Fibroblast of skin of left quadriceps (primary cell): ENCODE measurements at places on chromosomes 5 and 9.

GRCh38 chr9:127104581-127105311, 17.7 kb downstream of the ANGPTL2 start:
- no peak for DNase-seq

DNA sequence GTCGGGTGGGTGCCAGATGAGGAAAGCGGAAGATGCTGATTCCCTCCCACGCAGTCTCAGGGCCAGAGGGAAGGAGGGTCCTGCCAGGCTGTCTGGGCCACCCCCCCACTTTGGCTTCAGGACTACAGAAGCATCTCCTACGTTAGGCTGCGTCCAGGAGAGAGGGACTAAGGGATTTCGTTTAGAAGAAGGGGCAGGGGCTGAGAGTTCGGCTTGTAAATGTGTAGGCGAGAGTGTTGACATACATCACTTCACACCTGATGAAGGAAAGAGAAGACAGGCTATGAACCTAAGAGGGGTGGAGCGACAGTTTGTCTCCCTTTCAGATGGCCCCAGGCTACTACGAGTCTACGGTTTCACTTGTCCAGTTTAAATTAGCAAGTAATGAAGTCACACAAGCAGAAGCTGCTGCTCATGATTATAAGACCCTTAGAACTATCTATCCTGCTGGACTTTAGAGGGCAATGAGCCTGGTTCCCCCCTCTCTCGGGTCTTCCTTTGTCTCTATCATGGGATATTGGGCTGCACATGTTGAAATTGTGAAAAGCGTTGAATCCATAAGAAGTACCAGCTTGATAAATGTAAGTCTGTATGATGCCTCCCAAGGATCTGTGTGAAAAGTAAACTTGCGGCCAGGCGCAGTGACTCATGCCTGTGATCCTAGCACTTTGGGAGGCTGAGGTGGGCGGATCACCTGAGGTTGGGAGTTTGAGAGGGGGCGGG, 193.0 kb downstream of the AOPEP start:
- no peak for DNase-seq

- no peak for DNase-seq
Measured at GRCh38 chr9:137461663-137462395, 2.7 kb upstream of the NSMF start.

DNA sequence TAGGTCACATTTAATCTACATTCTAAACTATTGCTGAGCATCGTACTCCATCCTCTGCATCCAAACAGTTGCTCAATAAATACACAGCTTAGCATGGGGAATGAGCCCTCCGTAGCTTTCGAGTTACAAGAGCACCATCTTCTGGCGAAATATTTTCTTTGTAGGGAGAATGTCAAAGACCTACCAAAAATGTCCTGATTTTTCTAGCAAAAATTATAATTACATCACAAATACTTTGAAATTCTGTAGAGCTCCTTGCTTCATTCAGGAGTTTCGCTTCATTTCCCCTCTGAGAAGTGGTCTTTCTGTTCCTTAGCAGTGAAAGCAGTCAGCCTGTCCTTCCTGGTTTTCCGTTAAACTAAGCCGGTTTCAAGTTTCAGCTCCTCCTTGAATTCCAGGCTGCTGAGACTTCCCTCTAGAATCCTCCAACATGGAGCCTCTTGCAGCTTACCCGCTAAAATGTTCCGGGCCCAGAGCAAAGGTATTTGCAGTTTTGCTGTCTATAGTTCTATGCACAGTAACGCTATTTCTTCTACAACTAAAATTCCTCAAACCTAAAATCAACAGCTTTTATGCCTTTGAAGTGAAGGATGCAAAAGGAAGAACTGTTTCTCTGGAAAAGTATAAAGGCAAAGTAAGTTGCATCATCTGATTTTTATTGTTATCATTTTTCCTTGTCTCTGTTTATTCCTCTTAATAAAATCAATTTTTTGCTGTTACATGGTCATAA, at the start of gene GPX8:
Gene GPX8, plus strand, starts transcription at position 409 of the 730 bp plus-strand sequence. Its CDS starts 22 bp downstream, at position 431.
- DNase-seq: peak; percentile 80

- DNase-seq: peak; percentile 38
Measured at GRCh38 chr5:76521240-76521758, 101.9 kb downstream of the F2RL2 start.

DNA sequence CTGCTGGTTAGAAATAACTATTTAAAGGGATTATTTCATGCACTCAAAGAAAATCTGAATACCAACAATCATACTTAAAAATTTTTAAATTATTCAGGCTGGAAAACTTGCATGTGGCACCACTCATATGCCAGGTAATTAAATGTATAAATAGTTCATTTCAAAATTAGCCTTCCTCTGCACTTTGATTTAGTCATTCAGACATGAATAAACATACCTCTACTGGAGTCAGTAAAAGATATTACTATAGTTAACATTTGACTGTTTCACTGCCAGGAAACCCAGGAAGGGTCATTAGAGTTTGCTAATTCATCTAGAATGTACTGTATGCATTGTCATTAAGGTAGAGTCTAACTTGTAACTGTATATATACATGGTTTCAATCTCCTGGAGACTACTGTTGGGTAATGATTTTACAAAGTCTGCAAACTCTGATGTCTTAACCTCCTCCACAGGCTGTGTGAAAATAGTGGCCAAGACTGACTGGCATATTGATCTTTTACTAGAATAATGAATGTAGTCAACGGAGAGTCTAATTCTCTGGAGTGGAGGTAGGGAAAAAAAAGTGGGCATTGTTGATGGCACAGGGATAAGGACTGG, 43.7 kb downstream of the TEX10 start:
- DNase-seq: no peak

DNA sequence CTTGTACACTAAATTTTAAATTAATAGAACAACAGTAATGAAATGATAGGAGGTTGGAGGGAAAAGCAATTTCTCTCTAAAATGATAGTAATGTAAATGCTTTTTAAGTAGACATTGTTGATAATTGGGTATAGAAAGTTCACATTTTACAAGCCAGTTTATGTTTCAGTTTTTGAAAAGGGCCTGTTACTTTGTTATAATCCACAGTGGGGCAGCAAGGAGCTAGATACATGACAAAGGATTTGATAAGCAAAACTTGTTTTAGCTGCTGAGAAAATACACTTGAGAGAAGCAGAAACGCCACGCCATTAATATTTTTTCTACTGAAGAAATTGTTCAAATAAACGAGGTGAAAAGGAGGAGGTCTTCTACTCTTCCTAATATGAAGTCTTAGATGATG, 30.2 kb downstream of the SREK1 start:
- DNase-seq: no peak

DNA sequence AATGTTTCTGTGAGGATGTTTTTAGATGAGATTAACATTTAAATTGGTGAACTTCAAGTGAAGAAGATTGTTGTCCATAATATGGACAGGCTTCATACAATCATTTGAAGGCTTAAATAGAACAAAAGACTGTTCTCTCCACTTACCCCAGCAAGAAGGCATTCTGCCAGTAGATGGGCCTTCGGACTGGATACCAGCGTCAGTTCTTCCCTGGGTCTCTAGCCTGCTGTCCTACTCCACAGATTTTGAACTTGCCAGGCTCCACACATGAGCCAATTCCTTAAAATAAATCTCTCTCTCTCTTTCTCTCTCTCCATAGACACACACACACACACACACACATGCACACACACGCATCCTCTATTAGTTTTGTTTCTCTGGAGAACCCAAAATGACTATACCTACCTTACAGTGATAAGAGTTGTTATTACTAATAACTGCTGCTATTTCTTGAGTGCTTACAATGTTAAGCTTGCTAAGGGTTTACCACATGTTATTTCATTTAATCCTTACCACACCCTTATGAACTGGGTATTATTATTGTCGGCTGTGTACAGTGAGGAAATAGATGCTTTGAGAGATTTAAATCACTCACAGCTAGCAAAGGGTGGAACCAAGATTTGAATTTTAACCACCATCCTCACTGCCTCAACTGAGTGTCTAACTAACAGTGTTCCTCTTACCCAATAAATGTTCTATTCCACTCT, 19.8 kb upstream of the IQGAP2 start:
- no peak for DNase-seq

DNA sequence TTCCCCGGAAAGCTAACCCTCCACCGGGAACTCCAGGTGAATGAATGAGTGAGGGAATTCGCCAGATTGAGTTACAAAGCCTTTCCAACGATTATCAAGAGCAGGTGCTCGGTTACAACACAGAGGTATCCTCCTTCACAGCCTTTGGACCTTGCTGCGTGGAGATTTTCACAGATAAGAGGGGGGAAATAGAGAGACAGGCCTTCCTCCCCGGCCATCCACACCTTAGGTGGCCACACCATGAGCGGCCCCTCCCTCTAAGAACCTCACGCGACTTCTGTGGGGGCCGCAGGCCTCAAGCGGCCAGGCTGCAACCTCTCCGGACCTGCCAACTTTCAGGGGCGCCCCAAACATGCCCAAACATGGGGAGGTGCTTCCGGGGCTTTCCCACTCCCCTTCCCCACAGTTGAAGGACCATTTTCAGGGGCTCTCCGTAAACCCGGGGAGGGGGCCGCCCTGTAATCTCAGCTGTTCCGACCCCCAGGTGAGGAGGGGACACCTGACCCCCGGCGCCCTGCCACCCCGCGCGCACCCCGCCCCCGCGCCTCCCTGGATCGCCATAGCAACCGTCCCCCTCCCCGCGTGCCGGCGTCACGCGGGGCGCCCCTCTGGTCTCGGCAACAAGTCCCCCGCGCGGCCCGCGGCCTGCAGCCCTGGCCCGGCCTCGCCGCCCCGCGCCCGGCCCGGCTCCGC, 603 bp downstream of the DENND1A start:
- DNase-seq: no peak

GRCh38 chr9:91820126-91820750, 129.8 kb downstream of the ROR2 start:
- no peak for DNase-seq

DNA sequence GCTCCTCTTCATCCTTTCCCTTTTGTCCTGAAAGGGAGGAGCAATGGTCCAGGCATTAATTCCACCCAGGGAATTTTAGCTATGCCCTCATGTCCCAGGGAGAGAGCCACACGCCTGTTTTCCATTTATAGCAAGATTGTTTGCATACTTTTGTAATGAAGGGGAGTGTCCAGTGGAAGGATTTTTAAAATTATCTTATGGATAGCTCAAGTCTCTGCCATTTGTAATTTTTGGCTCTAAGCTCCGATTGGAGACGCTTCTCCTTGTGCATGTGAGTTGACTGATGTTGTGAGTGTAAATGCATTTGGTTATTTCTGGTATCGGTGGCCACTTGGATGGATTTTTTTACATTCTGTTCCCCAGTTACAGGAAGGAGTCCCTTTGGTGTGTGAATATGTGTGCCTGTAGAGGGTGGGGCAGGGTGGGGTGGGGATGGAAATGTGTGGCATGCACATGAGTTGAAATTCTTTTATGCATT, 7.2 kb upstream of the RPL26L1 start:
- DNase-seq: peak; percentile 69
